ENCODE measurements at places on chromosomes 16 and 17.
A peak's percentile ranks its signal among the peaks of the same experiment; 100 is the strongest.

DNA sequence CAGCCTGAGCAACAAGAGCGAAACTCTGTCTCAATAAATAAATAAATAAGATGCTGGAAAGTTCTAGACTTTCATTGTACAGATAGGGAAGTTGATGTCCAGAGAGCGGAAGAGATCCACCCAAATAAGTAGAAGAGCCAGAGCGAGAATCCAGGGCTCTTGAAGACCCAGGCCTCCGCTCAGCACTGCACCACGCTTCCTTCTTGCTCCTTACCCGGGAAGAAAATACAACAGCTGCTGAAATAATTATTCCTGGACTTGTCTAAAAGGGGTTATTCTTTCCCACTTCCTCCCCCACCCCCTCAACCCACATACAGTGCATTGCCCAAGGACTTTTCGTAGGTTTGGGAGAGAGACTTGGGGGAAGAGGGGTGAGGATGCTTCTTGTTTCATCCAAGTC lies 26.7 kb downstream of the CDK5RAP3 start:
- DNase-seq: no peak

DNA sequence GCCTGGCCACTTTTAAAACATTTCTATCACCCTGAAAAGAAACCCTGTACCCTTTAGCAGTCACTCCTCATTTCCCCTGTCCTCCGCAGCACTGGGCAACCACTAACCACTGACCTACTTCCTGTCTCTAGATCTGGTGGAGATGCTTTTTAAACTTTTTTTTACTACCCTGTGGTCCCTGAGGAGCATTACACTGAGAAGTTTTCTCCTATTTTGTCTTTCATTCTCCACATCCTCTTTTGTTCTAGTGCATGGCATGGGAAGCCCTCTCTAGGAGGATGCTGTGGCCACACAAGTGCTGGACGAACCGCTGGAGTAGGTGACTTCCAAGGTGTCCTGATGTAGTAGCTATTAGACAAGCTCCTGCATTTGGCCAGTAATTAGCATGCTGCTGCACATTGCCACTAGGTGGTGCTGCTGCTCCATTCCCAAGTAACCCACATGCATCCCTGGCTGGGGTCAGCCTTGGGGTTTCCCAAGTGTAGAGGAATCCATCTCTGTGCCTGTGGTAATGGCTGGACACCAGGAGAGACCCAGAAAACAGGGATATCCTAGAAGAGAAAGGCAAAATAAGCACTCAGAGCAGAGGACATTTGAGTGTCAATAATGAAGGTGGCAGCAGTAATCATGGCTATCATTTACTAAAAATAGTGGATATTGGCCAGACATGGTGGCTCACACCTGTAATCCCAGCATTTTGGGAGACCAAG lies 143.8 kb upstream of the CRHR1 start:
- peak; percentile 73 for DNase-seq

DNA sequence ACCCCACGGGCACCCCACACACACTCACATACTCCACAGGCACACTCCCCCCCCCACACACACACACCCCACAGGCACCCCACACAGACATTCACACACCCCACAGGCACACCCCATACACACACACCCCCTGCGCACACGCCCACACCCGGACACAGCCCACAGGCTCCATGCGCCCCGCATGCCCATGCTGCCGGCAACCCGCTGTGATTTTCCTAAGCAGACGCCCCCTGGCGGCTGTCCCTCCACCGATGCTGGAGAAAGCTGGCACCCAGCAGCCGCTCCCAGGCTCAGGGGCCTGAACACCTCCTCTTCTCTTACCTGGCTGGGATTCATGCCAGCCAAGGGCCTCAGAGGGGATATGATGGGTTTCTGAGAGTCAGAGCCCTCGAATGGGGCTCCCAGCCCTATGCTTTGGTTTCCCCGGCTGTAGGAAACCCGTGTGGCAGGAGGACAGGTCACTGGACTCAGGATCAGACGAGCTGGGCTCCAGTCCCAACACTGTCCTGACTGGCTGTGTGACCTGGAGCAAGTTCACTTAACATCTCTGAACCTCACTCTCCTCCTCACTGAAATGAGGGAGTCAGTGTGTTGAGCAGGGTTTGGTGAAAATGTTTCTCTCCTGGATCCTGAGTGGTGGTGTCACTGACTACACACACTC lies 19.6 kb upstream of the TNFRSF13B start:
- DNase-seq: peak; percentile 76

- no peak for DNase-seq
Measured at GRCh38 chr17:14372905-14373613, 72.2 kb downstream of the HS3ST3B1 start.

DNA sequence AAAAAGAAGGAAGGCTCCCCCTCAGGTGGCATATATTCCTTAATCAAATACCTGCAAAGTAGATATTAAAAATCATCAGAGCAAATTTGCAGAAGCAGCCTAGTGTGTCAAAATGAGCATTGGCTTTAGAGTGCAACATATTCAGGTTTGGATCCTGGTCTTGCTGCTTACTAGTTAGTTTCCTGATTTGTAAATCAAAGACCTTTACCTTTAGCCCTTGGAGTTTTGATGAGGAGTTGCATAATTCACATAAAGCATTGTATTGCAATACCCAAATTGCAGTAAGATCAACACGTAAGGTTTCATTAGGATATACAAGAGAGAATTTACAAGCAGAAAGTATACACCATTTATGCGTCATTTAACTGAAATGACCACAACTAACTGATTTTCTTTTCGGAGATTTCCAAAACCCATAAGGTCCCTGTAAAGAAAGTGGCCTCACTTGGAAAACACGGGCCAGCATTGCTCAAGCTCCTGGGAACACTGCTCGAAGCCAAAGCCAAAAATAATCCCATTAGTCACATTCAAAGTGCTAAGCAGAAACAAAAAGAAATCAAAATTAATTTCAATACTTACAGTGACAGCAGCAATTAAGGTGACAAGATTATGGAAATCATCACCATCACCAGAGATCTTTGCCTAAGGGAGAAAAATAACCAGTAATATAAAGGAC lies 415.9 kb upstream of the ERCC4 start:
- DNase-seq: no peak

GRCh38 chr17:8073627-8074484 lies 13.7 kb downstream of the ALOX12B start:
- DNase-seq: peak; percentile 28

DNA sequence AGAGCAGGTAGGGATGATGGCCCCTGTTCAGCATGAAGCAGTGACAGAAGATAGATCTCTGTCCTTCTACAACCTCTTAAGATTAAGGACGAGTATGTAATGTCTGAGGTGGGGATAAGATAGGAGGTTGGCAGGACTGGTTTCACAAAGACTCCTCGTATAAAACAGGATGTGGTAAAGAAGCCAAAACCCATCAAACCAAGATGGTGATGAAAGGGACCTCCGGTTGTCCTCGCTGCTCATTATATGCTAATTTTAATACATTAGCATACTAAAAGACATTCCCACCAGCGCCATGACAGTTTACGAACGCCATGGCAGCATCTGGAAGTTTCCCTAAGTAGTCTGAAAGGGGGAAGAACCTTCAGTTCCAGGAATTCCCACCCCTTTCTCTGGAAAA lies 27.3 kb downstream of the MIS12 start:
- no peak for DNase-seq

GRCh38 chr17:37134050-37134449 lies 185.3 kb downstream of the AATF start:
- DNase-seq: no peak

GRCh38 chr17:83147280-83147679 lies 67.9 kb downstream of the METRNL start:
- DNase-seq: no peak
